ENCODE measurements at places on chromosomes 2 and 18. TPM values are rescaled to one million over a fixed set of nuclear protein-coding genes. Genes with fewer than 3 reads are reported as not detected.

Gene EPAS1
- 77.3 TPM for total RNA-seq

DNA sequence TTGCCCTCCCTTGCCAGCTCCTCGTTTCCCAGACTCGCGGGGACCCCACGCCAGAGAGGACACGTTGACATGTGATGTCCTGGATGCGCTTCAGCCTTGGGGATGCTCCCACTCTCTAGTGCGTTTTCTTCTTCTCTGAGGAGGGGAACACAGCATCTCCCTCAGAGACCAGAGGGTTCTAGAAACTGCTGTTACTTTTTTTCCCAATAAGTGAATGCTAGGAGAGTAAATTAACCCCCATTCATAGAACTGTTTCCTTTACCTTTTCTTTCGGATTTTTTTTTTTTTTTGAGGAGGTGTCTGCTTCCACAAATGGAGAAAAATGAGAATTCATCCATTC is 370 bp upstream of the EFEMP1 start:
- no peak for DNase-seq

GRCh38 chr2:242054881-242055801 is 185.6 kb downstream of the RTP5 start:
- no peak for DNase-seq

- DNase-seq, result no peak
Measured at GRCh38 chr2:98695255-98695654, 35.7 kb downstream of the MGAT4A start.

Gene SUMO1
- 143 TPM for total RNA-seq

GRCh38 chr2:80073134-80073561 is 231.4 kb downstream of the LRRTM1 start:
- peak; percentile 76 for DNase-seq

GRCh38 chr2:46487667-46488335 is 8.4 kb downstream of the TMEM247 start:
- DNase-seq, result no peak

Gene COLEC11
- not detected for total RNA-seq

DNA sequence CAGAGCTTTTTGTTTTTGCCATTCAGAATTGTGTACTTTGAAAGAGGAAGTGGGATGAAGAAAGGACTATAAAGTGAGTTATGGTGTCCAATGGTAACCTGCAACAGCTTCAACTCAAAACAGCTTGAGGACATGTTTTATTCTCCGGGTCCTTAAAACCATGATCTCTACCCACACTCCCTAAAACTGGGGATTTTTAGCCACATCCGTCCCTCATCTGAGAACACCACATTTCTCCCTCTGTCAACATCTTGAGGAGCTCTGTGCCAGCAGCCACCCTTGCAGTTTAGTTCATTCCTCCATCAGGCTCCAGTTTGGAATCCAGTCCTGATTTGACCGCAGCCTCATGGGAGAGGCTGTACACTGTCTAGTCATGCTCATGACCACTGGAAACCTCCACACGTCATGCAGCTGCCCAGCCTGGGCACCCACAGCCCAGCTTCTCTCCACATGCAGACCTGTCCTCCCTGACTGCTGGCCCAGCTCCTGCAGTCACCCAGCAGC is 62.6 kb downstream of the C18orf63 start:
- DNase-seq, result no peak

GRCh38 chr2:157324331-157324843 is 1.2 kb downstream of the ERMN start:
- peak; percentile 72 for DNase-seq

DNA sequence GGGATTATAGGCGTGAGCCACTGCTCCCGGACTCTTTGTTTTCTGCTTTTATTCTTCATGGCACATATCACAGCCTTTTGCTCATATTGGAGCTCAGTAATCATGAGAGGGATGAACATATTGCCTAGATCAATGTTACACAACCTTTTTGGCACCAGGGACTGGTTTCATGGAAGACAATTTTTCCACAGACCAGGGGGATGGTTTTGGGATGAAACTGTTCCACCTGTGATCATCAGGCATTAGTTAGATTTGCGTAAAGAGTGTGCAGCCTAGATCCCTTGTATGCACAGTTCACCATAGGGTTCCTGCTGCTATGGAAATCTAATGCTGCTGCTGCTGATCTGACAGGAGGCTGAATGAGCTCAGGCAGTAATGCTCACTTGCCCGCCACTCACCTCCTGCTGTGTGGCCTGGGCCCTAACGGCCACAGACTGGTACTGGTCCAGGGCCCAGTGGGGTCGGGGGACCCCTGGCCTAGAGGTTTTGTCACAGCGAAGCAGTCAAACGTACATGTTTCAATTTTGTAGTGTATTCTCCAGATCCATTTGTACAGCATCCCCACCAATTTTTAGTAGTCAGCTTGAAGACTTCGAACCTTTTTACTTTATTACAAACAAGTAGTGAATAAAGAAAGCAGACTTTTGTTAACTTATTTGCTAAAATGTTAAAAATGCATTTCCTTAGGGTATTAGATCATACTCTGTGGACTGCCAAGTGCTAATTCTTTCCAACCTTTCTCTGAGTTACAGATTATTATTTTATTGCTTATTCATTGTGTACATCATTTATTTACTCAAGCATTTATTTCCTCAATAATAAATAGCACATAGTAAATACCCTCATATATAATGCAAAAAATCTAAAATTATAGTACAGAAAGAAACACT is 6.2 kb downstream of the DAW1 start:
- no peak for DNase-seq

DNA sequence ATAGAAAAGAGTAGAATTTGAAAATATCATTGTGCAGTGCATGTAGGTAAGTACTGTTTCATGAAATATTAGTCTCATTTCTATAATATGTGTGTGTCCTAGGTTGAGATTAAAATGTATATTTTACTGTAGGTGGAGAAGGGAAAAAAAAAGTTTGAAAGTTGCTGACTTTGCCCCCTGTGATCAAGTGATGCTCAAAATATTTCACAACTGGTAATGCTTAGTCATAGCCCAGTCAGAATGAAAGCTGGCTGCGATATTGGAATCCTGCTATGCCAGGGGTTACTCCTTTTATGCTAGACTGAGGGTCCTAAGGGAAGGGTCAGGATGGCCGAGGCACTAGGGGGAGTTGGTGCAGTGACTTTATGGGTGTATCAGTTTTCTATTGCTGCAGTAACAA is 19.5 kb upstream of the CFAP36 start:
- no peak for DNase-seq

Gene GPR155
- total RNA-seq, result 0.53 TPM

DNA sequence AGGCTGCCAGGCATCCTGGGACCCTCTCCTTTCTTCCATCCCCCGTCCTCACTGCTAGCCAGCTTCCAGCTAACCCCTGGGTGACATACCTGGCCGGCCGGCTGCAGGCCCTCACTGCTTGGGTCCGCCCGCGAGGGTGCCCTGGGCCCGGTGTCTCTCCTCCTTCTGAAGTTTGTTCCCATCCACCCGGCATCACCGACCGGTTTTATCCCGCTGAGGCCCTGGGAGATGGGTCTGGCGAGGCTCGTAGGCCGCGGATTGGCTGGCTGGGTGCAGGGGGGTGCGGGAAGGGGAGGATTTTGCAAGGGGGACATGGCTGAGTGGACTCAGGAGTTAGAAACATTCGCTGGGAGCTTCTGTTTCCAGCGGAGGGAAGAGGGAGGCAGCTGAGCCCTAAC is at the start of gene PAX8:
Gene PAX8, minus strand, starts transcription at position 180 of the 398 bp plus-strand sequence. CDS start 527 bp downstream, outside the sequence.
- DNase-seq, result no peak

Gene ANKRD62
- not detected for total RNA-seq

DNA sequence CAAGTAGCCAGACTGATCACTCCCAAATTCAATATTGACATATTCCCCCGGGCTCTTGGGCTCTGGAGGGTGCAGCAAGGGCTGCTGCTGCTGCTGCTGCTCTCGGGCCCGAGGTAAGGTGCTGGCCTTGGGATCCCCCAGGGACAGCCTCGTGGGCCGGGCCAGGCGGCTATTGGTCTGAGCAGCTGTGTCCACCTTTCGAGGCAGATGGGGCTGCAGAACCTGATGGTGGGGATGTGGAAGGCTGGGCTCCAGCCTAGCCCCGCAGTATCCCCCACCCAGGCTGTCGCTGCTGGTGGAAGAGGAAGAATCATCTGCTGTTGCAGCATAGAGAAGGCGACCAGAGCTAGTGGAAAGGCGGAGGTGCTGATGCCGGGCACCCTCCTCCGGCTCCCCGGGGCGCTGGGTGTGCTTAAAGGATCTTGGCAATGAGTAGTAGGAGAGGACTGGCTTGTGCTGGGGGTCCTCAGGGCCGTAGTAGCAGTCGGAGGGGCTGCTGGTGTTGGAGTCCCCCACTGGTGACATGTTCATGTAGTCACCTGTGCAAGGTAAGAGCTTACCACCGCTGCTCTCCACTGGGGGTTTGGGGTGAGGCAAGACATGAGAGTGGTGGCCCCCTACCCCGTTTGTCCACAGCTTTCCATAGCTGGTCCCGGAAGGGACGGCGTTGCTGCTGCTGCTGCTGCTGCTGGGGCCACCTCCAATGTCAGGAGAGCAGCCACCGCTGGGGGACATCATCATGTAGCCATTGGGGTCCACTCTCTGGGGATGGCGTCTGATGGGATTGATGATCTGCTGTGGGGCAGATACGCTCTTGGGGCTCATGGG is 3.4 kb downstream of the IRS1 start:
- no peak for DNase-seq

DNA sequence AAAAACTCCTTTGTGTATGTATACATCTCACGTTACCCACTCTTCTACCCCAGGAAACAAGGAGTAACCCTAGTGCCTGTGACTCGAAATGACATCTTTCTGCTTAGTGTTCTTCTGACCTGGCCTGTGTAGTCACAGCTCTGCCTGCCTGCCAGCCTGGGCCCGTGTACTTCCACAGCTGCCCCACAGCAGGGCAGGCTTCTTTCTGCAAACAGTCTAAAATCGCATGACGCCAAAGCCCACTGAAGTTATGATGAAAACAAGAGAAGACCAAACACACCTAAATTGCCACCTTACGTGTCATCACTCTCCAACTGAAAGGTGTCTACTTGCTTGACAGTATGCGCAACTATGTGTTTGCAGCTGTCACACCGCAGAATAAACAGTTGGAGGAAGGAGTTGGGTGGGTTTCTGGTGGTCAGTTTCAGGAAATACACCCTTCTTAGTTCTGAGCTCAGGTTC is 1.5 kb downstream of the GAREM1 start:
- no peak for DNase-seq

Gene ASXL3
- 1.6 TPM for total RNA-seq
